Stimulated activated CD4-positive, alpha-beta T cell treated with anti-CD3 and anti-CD28 coated beads, Interleukin-1b, Interleukin-23, amount 100 ng/mL, for 48 hours (primary cell): ENCODE measurements at places on chromosomes 5 and 9.

- no peak for DNase-seq
Measured at GRCh38 chr5:118620233-118620632, 368.1 kb downstream of the DTWD2 start.

DNA sequence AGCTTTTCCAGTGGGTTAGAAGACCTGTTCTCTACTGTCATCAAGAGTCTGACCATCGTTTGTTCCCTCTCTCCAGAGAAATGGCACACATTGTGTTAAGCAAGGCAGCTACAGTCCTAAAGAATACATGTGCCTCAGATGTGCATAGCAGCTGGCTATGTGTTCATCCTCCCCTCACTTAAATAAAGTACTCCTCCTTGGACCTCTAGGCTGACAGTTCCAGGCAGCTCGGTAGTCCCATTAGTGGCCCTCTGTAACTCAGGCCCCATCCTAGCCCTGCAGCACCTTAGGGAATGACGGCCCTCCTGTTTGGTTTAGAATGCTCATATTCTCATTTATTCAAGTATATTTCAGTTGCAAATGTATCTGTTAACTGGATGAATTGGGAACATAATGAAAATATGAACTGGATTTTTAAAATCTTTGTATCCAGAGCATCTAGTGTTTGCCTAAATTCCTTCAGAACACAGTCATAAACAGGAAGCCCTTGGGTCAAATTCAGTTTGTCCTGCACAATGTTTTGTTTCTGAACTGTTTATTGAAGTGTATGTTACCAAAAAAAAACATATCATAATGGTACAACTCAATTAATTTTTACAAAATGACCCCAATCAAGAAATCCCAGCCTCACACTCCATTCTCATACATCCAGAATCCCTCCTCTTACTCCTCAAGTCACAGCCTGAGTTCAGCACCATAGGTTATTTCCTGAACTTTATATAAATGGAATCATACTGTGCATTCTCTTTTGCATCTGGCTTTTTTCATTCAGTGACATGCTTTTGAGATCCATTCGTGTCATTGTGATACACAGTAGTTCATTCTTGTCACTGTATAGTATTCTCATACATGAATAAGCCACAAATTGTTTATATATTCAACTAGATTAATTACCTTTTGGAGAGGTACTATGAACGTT lies 1.6 kb upstream of the ASPN start:
- no peak for DNase-seq

DNA sequence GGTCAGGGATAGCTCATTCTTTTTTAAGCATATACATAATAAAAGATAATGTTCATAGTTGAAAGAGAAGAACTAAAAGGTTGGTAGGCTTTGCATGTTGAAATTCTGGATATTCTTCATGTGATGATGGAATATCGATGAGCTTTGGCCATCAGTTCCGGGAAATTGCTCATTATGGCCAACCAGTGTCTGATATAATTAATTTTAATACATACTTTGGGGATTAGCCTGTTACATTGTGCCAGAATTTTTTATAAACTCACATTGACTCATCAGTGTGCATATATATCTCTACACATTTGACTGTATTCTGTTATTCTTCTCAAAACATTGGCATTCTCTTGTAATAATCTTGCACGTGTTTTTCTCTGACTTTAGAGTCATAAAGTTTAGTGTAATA lies 84.3 kb downstream of the NNT start:
- no peak for DNase-seq

GRCh38 chr5:110823571-110823970 lies 84.8 kb downstream of the SLC25A46 start:
- no peak for DNase-seq

- no peak for DNase-seq
Measured at GRCh38 chr5:6638236-6638635, 5.0 kb downstream of the SRD5A1 start.

GRCh38 chr9:113651896-113652295 lies 188.4 kb downstream of the RGS3 start:
- DNase-seq: no peak

GRCh38 chr9:116236979-116237378 lies 83.4 kb downstream of the PAPPA start:
- DNase-seq: no peak

DNA sequence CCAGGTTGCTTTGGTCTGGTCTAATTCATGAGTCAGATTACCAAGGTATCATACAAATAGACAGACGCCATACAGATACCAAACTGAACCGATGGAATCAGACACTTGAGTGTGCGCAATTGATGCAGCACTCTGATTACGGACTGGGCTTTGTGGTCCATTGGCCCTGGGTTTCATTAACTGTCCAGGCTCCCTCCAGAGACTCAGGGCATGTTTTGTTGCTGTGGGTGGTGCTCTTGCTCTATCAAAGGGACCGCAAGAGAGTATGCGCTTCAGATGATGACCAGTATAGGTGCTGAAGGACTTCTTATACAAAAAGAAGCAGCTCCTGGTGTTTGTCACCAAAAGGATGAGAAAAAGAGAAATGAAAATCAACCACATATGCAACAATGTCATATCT lies 36.9 kb upstream of the ANKRD55 start:
- no peak for DNase-seq
